NCI-H1092 (cell line): ENCODE measurements at places on chromosomes 6 and 20.

GRCh38 chr6:164838068-164838615, 471.3 kb downstream of the C6orf118 start:
- no peak for DNase-seq

DNA sequence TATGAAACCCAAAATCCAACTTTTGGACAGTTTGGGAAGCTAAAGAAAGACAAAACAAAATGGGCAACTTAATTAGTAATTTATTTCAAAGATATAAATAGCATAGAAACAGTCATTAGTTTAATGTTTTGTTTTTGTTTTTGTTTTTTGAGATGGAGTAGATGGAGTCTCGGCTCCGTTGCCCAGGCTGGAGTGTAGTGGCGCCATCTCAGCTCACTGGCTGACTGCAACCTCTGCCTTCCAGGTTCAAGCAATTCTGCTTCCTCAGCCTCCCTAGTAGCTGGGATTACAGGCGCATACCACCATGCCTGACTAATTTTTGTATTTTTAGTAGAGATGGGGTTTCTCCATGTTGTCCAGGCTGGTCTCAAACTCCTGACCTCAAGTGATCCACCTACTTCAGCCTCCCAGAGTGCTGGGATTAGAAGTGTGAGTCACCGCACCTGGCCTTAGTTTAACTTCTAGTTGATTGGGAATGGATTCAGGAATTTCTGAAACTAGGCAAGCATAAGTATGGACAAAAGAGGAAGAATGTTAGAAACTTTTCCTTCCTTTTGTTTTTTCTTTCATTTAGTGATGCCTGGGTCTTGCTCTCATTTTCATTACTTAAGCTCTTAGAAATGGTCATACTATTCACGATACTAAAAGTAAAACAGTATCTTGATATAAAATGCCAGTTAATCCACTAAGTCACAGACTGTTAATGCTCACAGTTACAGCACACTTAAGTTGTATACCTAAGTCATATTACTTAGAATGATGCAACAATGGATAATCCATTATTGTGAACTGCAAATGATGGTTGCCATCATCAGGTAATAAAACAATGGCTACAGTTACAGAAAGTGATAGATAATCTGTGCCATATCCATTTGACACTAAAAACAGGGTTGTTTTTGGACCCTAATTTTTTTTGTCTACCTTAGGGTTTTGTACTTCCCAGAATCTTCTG, 8.2 kb downstream of the SENP6 start:
- no peak for DNase-seq

DNA sequence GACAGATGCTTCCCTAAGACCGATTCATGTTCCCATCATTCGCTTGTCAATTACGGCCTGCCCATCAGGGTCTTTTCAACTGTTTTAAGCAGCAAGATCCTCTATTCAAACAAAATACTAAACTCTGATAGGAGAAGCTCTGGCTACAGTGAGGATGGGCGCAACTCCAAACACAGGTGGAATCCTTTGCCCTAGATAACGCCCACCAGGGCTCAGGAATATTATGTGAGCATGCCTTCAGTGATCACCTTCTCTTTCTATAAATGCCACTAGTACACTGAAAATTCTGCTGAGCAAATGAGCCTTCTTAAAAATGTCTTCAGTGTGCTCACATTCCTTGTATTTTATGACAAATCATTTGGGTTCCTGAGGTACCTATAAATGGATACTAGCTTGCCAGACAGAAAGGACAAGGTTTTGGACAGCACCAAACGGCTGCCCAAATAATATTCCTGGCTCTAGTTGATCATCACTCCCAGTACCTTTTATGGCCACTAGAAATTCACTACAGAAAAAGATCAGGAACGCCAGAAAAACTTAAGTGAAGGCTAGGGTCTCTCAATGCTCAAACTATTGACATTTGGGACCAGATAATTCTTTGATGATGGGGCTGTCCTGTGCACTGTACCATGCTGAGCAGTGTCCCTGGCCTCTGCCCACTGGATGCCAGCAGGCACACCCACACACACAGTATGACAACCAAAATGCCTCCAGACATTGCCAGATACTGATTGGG, 13.1 kb downstream of the ZNF217 start:
- DNase-seq: no peak

- no peak for DNase-seq
These were observed 88.8 kb upstream of the HS3ST5 start for GRCh38 chr6:114431641-114432040.

DNA sequence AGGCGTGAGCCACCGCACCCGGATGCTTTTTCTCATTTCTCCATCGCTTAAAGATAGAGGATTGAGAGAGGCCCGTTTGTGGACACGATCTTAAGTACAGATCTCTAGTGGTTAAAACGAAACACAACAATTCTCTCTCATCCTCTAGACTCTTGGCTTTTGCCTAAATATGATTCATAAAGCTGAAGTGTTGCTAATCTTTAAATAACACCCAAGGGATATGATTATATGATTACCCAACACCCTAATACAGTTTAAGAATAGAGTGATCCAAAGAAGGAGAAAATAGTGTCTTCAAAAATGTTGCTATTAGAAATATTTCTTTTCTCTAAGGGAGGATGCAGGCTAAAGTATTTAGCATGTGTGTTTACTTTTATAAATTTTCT, 50.4 kb downstream of the MTHFD1L start:
- no peak for DNase-seq

GRCh38 chr6:16228709-16229665, 9.4 kb upstream of the GMPR start:
- DNase-seq: no peak

DNA sequence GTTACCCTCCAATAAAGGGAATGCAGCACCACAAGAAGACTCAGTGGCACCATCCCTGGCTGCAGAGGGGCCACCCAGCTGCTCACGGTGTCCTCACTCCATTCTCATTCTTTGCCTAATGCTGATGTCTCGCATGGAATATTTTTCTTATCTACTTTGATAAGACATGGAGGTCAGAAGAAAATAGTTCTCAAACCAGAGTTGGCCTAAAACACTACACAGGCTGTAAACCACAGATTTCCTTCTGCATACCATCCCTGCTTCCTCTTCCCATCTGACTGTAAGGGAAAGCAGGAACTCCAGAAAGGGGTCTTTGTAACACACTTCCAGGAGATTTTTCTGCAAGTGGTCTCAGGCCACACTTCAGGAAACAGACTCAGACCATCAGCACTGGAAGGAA, 43.1 kb upstream of the CD93 start:
- DNase-seq: no peak

DNA sequence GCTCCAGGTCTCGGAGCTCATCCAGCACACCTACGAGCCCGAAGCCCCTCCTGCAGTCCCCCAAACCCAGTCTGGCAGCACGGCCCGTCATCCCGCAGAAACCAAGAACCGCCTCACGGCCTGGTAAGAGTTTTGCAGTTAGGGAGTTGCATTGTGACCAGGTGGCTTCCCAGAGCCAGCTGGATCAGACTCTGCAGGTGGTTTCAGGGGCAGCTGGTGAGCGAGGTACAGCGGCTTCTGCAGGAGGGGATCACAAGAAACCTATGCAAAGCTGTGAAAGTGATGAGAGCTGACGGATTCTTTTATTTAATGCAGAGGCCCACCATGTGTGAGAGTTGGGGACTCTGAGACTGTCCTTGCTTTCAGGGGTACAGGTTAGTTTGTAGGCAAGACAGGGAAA, 45.9 kb upstream of the SCGN start:
- DNase-seq: no peak

DNA sequence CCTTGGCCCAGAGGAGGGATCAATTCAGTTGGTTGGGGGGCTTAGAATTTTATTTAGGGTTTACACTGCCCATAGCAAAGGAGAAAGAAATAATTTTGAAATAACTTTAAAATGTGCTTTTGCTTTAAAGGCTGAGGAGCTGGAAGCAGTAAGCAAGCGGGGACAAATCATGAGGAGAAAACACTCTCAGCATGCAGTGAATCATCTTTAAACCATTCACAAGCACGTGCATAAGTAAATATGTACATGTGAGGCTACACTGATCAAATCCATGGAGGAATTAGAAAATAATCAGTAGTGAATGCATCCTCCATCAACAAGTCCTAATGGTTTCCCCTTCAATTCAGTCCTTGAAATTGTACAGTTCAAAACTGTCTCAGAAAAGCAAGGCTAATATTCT, 181.0 kb downstream of the MTFR2 start:
- DNase-seq: no peak

DNA sequence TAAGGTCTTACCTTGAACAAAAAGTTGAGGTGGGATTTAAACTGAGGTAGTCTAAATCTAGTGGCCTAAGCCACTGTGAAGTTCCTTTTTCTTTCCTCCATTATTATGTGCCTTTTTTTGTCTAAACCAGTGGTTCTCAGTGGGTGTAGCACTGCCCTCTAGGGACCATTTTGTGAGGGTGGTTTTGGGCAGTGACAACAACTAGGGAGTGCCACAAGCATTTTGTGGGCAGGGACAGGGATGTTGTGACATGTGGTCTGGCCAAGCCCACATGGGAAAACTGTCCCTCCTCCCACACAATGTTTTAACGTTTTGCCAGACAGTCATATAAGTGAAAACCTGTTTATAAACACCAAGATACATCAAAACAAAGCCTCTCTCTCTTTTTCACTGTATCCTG, 899.4 kb upstream of the FLRT3 start:
- DNase-seq: no peak

DNA sequence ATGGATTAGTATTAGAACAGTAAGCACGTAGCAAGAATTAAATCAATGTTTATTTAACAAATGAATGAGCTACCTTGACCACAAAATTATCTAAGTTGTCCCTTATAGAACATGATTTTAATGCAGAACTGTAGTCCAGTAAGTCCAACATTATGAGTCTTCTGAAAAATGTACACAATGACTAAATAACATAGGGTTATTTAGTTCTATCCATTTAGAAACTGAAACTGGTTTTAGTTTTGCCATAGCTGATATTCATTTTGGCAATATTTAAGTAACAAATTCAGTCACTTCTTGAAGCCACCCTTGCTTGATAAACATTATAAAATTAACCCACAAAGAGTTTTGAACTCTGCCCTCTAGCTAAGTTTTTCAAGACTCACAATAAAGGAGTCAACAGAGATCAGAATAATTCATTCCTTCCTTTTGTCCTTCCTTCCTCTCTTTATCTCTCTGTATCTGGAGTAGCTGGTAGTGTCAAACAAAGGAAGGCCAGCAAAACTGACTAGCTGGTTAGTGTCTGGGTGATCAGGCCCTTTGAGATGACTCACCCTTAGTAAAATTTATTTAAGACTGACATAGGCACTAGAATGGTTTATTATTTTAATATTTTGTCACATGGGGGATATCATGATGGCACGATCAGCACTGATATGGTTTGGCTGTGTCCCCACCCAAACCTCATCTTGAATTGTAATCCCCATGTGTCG, 115.1 kb downstream of the BTBD9 start:
- DNase-seq: no peak

GRCh38 chr6:4459996-4460395, 316.2 kb upstream of the CDYL start:
- no peak for DNase-seq

DNA sequence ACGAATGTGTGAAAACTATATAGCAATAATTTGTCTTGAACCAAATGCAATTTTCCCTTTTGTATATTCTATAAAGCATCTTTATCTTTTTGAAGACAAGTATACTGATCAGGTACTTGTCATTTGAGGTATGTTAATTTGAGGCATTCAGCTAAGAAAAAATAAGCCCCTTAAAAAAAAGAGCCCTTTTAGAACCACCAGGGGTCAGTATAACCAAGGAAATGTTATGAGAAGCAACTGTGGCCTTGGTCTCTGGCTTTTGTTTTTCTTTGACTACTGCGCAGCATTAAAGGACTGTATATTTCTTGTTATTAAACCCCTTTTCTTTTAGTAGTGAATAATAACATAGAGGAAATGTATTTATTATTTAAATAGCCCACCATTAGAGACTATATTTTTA, 43.1 kb downstream of the CD109 start:
- peak; percentile 5 for DNase-seq

DNA sequence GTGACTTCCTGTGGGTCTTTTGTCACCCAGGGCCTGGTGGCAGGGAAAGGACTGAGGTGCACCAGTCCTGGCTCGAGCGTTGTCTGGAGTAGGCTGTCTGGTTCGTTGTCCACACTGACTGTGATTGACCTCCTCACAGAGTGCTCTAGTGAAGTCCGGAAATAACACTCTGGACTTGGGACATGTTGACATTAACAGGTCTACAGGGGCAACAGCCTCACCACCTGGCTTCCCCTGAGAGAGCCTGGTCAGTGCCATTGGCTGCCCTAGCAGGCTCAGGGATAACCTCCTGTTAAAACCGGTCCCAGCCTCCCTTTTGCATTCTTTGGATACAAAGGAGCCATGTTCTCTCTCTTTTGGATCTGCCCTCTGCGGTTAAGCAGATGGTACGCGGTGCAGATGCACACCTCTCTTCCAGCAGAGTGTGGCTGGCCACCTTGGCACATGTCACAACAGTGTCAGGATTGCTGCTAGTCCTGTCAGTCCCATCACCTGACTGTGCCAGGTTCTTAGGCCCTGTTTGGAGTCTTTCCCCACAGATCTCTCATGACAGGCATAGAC, 46.2 kb downstream of the CDS2 start:
- no peak for DNase-seq

GRCh38 chr6:56555438-56555872, 87.2 kb downstream of the DST start:
- peak; percentile 18 for DNase-seq

DNA sequence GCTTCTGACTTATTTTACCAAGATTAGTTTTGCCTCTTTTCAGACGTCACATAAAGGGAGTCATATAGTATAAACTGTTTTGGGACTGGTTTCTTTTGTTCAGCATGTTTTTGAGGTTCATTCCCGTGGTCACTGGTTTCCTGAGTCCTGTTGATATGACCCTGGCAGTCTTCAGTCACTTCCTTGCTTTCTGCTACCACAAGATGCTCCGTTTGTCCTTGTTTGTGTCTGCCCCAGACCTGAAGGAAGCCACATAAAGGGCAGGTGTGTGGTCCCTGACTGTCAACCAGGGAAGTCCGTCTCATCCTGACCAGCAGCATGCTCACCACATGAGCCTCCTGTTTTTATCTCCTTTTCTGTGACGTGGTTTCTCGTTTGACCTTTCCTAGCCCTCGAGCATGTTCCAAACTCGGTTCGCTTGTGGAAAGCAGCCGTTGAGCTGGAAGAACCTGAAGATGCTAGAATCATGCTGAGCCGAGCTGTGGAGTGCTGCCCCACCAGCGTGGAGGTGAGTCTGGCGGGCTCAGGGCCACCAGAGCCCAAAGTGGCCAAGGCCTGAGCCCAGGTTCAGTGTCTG, 26.1 kb upstream of the C20orf204 start:
- DNase-seq: no peak

- DNase-seq: no peak
These were observed 6.1 kb upstream of the ULBP3 start for GRCh38 chr6:150075034-150075421.

DNA sequence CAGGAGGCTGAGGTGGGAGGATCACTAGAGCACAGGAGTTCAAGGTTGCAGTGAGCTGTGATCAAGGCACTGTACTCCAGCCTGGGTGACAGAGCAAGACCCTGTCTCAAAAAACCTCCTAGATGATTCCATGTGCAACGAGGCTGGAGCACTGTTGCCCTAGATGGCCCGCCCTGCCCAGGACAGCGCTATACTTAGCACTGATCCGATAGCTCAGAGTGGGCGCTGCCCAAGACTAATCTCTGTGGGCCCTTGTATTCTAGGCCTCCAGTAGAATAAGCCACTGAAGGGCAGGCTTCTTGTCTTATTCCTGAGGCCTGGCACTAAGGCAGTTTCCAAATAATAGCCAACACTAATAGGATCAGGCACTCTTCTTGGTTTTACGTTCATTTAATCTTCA, 41.0 kb downstream of the STK35 start:
- no peak for DNase-seq

- DNase-seq: no peak
These were observed 318.9 kb upstream of the PLCB4 start for GRCh38 chr20:8749986-8750385.
